Fibroblast of skin of back (primary cell): ENCODE measurements at places on chromosomes 6 and 20.

DNA sequence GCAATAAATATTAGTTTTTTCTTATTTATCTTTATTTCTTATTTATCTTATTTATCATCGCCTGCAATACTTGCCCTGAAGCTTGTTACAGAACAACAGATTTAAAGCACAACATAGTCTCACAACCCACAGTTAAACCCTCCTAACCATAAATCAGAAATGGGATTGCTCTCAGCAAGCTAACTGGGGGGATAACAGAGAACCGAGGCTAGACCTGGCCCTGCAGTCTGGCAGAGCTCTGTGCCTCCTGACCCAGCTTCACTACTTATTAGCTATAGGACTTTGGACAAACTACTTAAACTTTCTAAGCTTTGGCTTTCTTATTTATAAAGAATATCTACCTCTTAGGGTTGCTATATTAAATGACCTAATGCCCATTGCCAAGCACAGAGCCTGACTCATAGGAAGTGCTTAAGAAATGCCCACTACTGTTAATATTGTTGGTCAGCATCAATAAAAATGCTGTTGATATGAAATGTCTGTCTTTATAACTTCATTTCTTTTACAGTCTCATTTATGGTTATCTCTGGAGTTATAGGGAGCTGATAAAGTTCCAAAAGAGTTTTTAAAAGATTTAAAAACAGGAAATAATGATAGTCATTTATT is 87.9 kb upstream of the BEND6 start:
- no peak for DNase-seq

DNA sequence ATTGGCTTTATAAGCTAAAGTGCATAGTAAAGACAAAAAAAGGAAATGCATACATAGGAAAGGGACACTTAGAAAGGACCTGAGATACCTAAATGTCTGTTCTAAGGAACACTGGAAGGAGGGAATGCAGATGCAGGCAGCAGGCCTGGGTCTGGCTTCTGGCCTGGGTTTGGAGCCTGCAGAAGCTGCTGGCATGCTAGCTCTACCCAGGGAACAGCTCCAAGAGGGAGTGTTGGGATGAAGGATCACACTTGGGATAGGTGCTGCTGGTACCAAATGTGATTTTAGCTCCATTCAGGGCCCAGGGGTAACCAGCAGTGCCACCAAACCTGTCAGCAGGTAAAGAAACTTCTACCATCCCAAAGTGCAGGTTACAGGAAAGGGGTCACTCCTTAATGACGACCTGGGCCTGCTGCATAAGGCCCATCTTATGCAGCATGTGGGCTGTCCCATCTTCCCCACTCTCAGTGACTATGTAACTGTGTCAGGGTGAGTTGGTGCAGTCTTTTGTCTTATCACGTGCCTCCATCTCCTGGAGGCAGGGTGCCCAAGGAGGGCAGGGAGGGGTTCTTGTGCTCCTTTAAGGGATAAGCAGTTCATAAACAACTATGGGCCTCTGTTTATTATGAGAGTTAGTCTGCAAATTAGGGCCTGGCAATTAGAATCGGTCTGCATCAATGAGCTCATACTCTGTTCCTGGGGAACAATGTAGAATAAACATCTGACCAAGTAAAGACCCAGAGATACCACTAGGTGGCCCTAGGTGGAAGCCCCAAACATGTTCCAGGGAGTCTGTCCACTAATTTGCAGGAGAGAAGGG is 26.9 kb downstream of the DDX27 start:
- DNase-seq: peak; percentile 56

DNA sequence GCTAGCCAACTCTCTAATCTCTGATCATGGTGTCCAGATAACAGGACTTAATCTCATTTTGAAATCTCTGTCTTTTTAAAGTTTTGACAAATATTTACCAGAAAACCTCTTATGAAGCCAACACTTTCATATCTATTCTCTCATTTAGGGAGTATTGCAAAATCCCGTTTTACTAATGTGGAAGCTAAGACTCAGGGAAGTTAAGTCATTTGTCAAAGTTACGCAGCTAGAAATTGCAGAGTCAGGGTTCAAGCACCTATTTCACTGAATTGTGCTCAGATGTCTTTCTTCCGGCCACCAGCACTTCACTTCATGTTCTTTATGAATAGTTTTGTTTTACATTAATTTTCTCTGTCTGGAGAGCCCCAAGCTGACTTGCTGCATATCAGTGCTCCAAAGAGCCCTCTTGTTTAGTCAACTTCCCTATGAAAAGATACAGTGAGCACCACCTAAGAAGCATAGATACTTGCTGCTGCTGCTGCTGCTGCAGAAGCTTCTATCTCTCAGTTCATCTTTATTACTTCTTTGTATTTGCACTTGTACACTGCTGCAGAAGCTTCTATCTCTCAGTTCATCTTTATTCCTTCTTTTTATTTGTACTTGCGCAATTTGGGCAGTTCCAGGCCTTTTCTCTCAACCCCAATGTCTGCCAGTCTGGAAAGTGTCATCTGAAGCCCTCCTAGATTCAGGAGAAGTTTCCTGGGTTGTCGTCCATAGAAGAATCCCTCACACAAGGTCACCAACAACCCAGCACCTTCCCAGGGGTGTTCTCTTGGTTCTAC is 329.7 kb downstream of the MAFB start:
- no peak for DNase-seq

DNA sequence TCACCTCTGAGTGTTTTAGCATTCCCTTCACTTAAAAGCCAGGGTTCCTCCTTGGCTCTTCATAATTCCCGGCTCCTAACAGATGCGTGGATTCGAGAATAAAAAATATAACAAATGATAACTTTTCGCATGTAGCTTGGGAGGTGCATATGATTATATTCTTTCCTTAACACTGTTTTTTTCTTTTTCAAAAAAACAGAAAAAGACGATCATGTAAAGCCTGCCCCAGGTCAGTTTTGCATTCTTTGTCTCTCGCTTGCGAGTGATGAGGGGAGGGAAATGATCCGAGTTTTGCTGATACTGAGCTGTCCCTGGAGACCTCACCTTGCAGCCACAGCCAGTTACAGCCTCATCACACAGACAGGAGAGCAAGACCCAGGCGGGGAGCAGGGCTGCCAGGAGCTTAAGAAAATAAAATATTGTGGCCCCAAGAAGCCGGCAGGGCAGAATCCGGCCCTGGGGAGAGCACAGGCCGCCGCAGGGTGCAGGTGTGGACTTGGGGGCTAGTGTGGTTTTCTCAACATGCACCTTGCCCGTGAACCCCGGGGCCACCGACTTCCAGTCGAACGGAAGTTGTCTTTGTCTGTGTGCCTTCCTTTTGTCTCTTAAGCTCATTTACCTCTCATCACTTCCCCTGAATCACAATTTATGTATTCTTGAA is 301.8 kb downstream of the TAF4 start:
- no peak for DNase-seq

DNA sequence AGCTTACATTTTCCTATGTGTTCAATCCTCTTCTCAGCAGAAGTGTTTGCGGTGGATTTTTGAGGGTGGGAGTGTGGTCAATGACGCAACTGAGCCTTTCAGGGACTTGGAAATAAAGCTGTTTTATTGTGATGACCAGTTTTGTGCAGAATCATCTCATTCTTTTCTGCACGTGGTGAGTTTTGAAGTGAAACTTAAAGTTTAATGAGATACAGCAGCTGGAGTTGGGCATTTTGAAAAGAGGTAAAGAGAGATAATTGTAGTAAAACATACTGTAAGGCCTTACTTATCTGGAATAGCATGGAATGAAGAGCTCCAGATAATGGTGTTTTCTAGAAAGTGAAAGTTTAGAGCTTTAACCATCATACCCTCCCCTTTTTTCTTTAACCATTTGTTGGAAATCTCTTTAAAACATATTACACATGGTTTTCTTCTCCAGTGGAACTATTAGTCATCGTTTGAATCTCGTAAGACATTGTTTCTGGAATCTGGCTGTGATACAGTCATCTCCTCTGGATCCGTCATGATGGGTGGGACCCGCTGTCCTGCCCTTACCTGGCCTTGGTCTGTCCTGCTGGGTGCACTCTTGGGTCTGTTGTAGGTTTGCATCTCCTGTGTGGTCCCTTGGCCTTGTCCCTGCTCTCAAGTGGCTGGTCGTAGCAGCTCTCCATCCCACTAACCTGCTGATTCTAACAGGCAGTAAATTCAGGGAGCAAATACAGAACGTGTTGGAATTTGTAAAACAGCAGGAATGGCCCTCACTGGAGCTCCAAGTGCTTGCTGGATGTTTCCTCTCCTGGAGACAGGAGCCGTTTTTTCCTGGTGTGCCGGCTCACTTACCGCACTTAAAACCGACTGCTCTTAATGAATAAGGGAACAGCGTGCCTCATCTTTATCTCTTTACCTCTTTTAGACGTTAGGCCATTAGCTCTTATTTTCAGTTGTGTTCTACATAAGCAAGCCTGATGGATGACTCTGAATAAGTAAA is 29.8 kb downstream of the UST start:
- DNase-seq: peak; percentile 72

GRCh38 chr6:75760320-75760719 is 11.3 kb downstream of the MYO6 start:
- no peak for DNase-seq

DNA sequence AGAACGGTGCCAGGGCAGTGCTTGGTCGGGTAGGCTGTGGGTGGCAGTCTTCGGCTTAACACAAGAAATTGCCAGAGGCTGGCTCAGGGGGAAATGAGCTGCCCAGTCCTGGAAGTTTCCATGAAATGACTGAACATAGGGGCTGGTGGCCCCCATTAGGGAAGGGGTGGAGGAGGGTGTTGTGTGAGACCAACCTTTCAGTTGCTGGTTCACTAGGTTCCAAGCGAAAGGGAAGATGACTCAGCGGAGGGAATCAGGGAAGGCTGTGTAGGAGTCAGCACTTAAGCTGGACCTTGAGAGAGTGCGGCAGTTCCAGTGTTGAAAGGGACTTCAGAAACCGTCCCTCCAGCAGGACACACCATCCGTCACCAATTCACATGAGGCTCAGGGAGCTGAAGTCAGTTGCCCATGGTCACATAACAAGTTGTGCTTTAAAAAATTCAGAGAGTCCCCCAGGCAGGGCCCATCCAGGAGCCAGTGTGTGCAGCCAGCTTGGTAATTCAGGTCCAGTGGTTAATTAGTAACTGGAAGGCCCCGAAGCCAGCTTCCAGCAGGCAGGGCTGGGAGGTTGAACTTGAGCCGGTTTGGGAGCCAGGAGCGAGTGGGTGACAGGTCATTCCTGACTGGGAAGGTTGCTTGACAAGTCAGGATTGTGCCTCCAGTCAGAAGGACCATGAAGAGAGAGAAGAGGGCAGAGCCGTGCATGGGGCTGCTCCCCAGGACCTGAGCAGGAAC is at the start of gene SGK2:
Gene SGK2, plus strand, starts transcription at position 616 of the 735 bp plus-strand sequence. CDS start 7,469 bp downstream, outside the sequence.
- DNase-seq: no peak

DNA sequence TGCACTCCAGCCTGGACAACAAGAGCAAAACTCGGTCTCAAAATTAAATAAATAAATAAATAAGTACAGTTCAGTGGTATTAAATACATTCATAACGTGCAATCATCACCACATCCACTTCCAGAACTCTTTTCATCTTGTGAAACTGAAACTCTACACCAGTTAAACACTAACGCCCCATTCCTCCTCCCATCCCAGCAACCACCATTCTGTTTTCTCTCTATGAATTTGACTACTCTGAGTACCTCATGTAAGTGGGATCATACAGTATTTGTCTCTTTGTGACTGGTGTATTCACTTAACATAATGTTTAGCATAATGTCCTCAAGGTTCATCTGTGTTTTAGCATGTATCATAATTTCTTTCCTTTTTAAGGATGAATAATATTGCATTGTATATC is 29.1 kb upstream of the SCML4 start:
- no peak for DNase-seq

- no peak for DNase-seq
These were observed 272.1 kb upstream of the TAB2 start for GRCh38 chr6:149045404-149045803.
